ENCODE measurements at places on chromosomes 7 and 10. TPM values are rescaled to one million over a fixed set of nuclear protein-coding genes. Genes with fewer than 3 reads are reported as not detected.

DNA sequence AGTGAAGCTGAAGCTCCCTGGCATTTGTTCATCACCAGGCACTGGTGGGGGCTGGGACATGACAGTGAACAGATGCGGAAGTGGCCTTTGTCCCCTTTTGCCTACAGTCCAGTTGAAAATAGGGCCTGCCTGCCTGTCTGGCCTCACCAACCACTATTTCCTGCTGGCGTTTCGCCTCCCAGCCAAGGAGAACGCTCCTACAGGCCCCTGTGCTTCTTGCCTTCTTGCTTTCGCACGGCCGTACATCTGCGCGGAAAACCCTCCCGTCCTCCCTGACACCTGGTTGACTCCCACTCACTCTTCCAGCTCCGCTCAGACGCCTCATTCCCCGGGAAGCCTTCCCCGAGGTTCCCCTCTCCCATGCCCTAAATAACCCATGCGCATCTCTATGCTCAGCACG lies 317.3 kb downstream of the PRPF18 start:
- no peak for ATAC-seq

GRCh38 chr7:641269-641671 lies 85.2 kb upstream of the DNAAF5 start:
- ATAC-seq: no peak

DNA sequence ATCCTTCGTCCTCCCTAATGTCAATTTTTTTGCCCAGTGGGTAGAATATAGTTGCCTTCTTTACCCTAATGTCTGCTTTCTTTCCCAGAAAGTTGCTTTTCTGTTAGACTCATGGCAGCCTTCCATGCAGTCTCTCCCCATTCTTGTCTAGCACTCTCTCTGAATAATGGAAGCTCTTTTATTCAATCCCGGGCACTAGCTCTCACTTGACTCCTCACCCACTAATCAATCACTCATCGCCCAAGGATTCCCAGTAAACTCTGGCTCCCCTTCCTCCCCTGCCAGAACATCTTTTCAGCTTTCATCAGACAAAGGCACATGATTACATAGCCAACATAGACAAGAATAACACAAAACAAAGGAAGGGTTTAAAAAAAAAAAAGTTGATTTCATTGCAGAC lies 100.2 kb upstream of the RELN start:
- no peak for ATAC-seq

- no peak for ATAC-seq
Observed at GRCh38 chr7:71424166-71425035, 292.5 kb downstream of the GALNT17 start.

DNA sequence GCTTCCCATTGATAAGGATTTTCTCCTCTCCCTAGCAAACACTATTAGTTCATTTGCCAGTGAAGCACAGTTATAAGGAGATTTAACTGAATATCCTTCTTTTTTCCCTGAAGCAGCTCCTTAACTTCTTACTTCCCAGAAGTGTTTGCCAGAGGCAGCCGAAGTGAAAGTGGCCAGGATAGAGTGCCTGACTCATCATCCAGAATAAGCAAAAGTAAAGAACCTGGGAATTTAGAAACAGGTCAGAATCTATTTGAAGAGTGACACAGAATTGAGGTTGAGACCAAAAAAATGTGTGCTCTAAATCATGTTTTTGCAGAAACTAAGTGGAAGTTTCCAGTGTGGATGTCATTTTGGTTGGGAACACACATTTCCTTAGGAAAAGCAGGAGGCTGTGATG lies 249.6 kb upstream of the VWC2 start:
- ATAC-seq: no peak

DNA sequence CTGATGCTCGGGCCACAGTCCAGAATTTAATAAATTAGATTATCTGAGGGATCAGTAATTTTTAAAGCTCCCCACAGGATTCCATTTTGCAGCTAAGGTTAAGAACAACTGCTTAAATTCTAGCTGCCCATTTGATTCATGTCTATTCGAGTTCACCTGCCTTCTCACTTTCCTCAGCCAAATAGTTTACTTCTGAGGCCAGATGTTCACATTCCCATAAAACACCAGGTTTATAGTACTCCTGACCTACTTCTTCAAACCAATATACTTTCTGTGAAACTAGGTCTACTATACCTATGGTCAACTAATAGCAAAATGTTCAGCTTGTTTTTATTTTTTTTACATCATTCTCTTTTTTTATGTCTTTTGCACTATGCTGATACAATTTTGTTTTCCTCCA lies 86.3 kb downstream of the GPR158 start:
- ATAC-seq: no peak

GRCh38 chr10:73398024-73398423 lies 15.8 kb downstream of the ANXA7 start:
- ATAC-seq: no peak

DNA sequence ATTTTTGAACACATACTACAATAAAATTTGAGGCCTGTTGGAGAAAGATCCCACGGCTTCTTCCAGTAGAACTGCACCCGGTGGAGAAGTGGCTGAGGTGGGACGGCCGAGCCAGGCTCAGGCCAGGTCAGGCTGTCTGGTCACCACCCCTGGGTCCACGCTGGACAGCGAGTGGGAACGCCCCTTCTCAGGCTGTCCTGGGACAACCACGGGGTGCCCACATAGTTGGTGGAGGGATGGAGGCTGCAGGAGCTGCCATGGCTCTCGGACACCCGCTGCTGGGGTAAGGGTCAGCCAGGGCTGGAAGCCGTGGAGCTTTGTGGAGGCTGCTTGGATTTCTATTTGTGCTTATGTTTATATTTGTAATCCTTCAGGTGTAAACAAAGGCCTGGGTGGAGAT lies 206.5 kb downstream of the DNAJB6 start:
- ATAC-seq: no peak

The AOAH gene
- total RNA-seq: 1.7 TPM

The ASB10 gene
- not detected for total RNA-seq

The CCL26 gene
- total RNA-seq: not detected

All from esophagus mucosa (tissue), 1 donor.